ENCODE measurements at places on chromosomes 13 and 19.

DNA sequence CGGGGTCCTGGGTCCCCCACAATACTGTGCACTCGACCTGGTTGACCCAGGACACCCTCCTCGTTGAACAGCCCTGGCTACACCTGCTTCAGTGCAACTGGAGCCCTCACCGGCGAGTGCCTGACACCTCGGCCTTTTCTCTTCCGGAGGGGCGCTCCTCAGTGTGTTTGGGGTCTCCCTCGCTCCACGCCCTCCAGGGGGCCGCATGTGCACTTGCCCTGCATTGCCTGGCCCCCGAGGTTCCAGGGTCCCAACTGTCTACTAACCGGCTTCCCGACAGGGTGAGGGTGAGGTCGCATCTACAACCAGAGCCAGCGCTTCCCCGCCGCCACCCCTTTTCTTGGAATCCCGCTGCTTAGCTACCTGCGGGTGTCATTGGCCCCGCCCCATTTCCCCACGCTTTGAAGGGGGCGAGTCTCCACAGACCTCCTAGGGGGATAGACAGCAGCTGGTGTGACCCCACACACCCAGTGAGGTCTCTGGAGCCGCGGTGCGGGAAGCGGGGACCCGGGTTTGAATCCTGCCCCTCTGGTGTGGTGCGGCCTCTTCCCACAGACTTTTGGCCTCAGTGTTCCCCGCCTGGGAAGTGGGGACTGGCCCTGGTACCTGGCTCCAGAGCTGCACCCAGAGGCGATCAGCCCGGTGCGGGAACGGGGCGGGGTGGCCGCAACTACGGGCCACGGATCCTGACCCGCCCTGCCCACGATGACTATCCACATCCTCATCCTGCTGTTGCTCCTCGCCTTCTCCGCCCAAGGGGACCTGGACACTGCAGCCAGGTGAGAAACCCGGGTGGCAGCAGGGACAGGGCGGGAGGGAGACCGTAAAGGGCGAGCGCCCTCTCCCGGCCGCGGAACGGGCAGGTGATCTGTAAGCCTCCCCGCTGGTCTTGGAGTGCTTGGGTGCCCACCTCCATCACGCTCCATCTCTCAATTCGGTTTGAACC lies at the start of gene ADM5:
ADM5 (plus strand) TSS at position 462 of the 946 bp plus-strand sequence; CDS start at position 706, 244 bp downstream.
- DNase-seq = no peak

GRCh38 chr13:35994131-35994966 lies 136.8 kb downstream of the DCLK1 start:
- DNase-seq = peak; percentile 89

GRCh38 chr13:112685896-112686295 lies 3.9 kb upstream of the ATP11A start:
- no peak for DNase-seq

GRCh38 chr13:87919956-87920355 lies 248.8 kb downstream of the SLITRK5 start:
- no peak for DNase-seq

- no peak for DNase-seq
Observed at GRCh38 chr13:40151673-40152072, 496.2 kb downstream of the COG6 start.

GRCh38 chr13:95030821-95031343 lies 270.4 kb downstream of the ABCC4 start:
- no peak for DNase-seq

GRCh38 chr19:31955061-31955460 lies 390.3 kb upstream of the ZNF507 start:
- DNase-seq = no peak

- DNase-seq = no peak
Observed at GRCh38 chr19:13031917-13032623, 36.8 kb downstream of the NFIX start.

DNA sequence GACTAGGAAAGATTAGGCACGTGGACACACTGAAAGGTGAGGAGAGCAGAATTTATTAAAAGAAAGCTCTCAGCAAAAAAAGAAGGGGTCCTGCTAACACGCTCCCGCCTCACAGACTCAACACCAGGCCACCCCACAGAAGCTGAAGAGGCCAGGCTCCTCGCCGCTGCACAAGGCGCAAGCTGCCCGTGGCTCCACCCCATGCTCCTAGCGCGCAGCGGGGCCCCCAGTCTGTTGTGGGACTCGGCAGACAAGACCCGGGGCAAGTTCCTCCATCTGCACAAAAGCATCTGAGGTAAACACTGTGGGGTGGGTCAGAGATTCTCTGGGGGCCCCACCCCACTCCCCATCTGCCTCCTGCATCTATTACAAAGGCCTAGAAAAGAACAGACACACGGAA lies 1462.4 kb downstream of the EFNB2 start:
- DNase-seq = no peak

- no peak for DNase-seq
Observed at GRCh38 chr19:18060472-18060871, 26.3 kb downstream of the IL12RB1 start.

- DNase-seq = no peak
Observed at GRCh38 chr13:99774644-99775043, 196.9 kb downstream of the ZIC5 start.

GRCh38 chr19:39943586-39943985 lies 9.2 kb upstream of the FCGBP start:
- DNase-seq = no peak

- DNase-seq = peak; percentile 68
Observed at GRCh38 chr19:49363268-49364082, at the start of gene DKKL1. TSS of gene DKKL1 (plus strand) at chr19:49363877. CDS start at chr19:49363999, 122 bp downstream.

- DNase-seq = no peak
Observed at GRCh38 chr13:67306742-67307141, 76.6 kb upstream of the PCDH9 start.

GRCh38 chr13:77056382-77056781 lies 29.4 kb upstream of the FBXL3 start:
- no peak for DNase-seq

DNA sequence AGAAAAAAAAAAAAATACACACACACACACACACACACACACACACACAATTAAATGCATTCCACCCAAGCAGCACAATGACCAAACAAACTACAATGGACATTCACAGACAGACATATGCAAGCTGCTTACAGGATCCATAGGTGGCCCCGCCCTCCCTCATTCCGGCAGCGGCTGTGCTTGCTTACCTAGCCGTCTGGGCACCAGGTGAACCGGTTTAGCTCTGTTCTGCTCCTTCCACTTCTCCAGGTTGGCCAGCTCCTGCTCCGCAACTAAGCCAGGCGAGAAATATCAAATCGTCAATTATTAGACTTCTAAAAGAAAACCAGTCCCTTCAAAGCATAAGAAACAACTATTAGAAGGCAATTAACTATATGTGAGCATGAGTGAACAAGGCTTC lies 23.1 kb downstream of the EPSTI1 start:
- no peak for DNase-seq

- DNase-seq = no peak
Observed at GRCh38 chr19:16911046-16911445, 22.2 kb downstream of the F2RL3 start.

DNA sequence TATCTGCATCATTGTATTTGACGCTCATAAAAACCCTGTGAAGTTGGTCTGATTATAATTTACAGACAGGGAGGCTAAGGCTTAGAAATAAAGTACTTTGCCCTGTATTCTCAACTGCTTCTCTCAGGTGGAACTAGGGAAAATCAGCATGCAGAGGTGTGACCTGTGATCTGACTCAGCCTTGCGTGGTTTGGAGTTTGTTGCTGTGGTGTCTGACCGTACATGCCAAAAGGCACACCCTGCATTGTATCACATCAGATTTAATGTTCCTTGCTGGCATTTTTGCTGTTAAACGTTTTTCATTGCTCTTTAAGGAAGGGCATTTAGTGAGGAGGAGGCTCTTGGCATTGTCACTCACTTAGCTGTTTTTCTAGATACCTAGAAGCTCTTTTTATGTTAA lies 58.8 kb upstream of the C1QTNF9B start:
- DNase-seq = no peak

DNA sequence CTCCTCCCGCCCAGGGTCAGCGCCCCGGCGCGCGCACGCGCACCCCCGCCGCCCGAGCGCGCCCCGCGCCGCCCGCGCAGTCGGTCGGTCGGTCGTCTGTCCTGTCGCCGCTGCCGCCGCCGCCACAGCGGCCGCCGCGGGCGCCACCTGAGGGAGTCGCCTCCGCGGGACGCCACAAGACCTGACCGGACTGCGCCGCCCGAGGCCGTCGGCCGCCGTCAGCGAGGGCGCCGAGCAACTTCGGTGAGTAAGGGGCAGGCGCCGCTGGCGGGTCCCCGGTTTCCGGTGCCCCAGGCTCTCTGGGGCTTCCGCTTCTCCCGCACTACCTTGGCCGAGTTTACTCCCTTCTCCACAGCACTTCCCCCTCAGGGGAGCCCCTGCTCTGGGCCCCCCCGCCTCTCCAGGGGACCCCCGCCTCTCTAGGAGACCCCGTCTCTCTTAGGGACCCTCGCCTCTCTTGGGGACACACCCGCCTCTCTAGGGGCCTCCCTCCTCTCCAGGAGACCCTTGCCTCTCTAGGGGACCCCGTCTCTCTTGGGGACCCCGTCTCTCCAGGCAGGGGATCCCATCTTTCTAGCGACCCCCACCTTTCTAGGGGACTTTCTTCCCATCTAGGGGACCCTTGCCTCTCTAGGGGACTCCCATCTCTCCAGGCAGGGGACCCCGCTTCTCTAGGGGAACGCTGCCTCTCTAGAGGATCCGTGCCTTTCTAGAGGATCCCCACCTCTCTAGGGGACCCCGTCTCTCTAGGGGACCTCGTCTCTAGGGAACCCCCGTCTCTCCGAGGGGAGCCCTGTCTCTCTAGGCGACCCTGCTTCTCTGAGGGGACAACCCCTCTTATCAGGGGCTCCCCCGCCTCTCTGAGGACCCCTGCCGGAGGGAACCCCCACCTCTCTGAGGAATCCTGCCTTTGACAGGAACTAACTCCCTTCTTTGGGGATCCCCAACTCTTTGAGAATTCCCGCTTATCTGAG lies 19.3 kb upstream of the GATAD2A start:
- no peak for DNase-seq

- DNase-seq = peak; percentile 21
Observed at GRCh38 chr19:11673608-11674041, 65.1 kb downstream of the ZNF823 start.

- no peak for DNase-seq
Observed at GRCh38 chr19:19134687-19135158, 3.6 kb downstream of the TMEM161A start.

DNA sequence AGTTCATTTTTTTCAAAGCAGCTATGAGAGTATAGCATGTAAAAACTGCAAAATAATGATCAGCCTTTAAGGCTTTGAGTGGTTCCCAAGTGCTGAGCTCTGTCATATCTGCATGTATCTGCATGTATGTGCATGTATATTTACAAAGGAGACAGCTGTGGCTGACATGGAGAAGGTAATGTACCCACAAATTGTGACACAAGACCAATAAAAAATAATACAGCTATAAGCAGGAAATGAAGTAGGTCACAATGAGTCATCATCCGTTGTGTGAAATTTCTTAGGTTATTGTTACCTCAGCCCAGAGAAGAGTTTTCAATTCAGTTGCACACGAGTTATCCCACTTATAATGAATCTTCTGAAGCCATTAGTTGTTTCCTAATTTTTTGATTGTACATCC lies 60.9 kb upstream of the MED4 start:
- peak; percentile 58 for DNase-seq

- DNase-seq = no peak
Observed at GRCh38 chr13:59568306-59568705, 595.4 kb downstream of the DIAPH3 start.

- DNase-seq = no peak
Observed at GRCh38 chr19:661427-662196, 1.4 kb downstream of the RNF126 start.

DNA sequence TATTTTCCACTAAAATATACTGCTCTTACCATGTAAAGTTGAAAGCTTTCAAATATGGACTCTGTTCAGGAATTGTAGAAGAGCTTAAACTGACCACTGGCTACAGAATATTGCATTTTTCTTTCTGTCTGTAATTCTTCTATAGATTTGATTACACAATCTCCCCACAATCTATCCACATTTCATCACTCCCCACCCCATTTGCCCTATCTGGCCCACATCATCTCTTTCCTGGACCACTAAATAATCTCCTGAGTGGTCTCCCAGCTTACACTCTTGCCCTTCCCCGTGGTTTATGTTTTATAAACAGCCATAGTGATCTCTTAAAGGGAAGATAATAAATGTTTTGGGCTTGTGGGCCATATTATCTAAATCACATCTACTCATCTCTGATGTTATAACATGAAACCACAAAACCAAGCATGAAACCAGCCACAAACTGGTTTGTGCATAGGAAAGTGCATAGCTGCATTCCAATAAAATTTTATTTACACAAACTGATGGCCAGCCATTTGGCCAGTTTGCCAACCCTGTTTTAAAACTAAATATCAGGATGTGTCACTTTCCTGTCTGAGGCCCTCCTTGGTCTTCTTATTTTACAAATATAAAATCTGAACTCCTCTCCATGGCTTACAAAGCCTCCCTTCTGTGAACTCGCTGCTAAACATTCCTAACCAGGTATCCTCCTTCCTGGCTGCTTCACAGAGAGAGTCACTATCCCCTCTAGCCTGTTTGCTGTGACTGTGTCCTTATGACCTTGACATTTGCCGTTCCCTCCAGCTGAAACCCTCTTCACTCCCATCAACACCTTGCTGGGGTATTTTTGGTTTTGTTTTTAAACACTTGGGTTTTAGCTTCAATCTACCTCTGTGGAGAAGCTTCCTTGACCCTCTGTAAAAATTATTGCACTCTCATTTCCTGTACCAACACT lies 500.9 kb downstream of the GPC6 start:
- peak; percentile 62 for DNase-seq

GRCh38 chr13:27797228-27797624 lies 4.9 kb downstream of the GSX1 start:
- DNase-seq = no peak

- no peak for DNase-seq
Observed at GRCh38 chr13:27354379-27354778, 70.0 kb upstream of the GTF3A start.

DNA sequence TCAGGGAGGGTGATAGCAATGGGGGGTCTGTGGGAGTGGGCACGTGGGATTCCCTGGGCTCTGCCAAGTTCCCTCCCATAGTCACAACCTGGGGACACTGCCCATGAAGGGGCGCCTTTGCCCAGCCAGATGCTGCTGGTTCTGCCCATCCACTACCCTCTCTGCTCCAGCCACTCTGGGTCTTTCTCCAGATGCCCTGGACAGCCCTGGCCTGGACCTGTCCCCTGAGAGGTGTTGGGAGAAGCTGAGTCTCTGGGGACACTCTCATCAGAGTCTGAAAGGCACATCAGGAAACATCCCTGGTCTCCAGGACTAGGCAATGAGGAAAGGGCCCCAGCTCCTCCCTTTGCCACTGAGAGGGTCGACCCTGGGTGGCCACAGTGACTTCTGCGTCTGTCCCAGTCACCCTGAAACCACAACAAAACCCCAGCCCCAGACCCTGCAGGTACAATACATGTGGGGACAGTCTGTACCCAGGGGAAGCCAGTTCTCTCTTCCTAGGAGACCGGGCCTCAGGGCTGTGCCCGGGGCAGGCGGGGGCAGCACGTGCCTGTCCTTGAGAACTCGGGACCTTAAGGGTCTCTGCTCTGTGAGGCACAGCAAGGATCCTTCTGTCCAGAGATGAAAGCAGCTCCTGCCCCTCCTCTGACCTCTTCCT lies 9.3 kb upstream of the CEACAM7 start:
- no peak for DNase-seq

GRCh38 chr19:50330365-50331078 lies 1.3 kb upstream of the KCNC3 start:
- DNase-seq = no peak

GRCh38 chr13:43009506-43009905 lies 13.9 kb upstream of the DNAJC15 start:
- no peak for DNase-seq

All from AG09309 (cell line).